Stimulated activated CD4-positive, alpha-beta T cell treated with anti-CD3 and anti-CD28 coated beads, Interleukin-2, amount 100 ng/mL, for 4 hours (primary cell): ENCODE measurements at places on chromosomes 4 and X.

GRCh38 chr4:173293663-173294062, 40.5 kb downstream of the HMGB2 start:
- DNase-seq = no peak

GRCh38 chrX:70554081-70554480, 109.4 kb downstream of the DLG3 start:
- no peak for DNase-seq

DNA sequence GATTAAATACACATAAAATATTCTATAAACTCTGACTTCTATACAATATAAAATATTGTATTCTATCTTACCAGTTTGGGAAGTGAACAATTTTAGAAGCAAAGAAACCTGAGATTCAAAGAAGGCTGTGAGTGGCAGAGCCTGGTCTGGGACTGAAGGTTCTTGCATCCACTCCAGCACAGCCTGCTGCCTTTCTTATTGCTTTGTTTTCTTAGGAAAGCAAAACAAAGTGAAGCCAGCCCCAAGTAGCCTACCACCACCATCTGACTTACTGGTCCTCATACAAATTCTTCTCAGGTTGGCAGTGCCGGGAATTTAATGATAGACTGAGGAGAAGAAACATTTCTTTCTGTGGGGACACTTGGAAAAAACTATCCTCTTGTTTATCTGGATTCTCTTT, 129.7 kb upstream of the SMAD1 start:
- DNase-seq = no peak

- no peak for DNase-seq
Measured at GRCh38 chr4:187504974-187505797, 490.4 kb upstream of the ZFP42 start.

DNA sequence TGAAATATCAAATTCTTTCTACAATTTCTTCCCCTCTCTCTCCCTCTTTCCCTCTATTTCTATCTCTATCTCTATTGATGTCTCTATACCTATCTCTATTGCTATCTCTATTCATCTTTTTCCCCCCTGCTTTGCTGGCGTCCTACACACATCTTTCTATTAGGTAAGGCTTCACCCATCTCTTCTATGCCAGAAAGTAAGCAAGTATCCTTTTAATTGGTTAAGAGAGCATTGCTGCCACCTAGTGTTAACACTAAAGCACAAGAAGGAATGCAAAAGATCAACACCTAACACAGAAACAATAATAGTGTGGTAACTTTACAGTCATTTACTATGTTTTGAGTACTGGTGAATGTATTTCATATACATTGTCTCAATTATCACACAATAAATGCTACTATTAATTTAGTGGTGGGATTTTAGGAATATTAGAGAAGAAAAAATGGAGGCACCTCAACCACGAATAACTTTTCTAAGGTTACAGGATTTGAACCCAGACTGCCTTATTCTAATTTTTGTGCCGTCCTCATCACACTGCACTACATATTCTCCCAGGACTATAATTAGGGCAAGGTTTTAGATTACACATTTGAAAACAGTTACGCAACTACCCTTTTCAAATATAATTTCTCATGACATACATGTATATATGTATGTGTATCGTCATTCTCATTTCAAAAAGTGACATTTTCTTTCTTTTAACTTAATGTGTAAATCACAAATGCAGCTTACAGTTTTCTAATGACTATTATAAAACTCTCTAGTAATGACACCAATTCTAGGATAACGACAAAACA, 3.7 kb upstream of the C4orf36 start:
- no peak for DNase-seq

- no peak for DNase-seq
Measured at GRCh38 chr4:43238585-43238984, 346.1 kb downstream of the GRXCR1 start.

GRCh38 chr4:137703195-137703594, 170.9 kb upstream of the PCDH18 start:
- DNase-seq = no peak

GRCh38 chrX:2690856-2691542, at the start of gene CD99:
CD99 (plus strand) TSS chrX:2691295; CDS start chrX:2691361, 66 bp downstream.
- DNase-seq = peak; percentile 91

GRCh38 chr4:118036336-118036735, 2.0 kb downstream of the NDST3 start:
- no peak for DNase-seq

DNA sequence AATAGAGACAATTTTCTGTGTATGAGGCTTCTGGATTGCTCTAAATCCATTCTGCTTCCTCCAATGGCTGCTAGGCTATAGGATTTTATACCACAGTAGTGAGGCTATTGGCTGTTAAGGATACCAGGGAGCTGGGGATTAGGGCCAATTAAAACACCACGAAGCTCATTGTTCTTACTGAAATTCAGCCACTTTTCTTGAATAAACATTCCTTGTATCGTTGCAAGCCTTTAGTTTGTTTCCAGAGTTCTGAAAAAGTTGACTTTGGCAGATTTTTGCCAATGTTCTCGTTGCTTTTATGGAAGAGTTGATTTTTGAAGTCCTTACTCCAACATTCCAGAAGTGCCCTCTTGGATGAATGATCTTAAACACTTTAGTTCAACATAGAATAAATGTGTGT, 238.4 kb upstream of the TEX13A start:
- DNase-seq = no peak

DNA sequence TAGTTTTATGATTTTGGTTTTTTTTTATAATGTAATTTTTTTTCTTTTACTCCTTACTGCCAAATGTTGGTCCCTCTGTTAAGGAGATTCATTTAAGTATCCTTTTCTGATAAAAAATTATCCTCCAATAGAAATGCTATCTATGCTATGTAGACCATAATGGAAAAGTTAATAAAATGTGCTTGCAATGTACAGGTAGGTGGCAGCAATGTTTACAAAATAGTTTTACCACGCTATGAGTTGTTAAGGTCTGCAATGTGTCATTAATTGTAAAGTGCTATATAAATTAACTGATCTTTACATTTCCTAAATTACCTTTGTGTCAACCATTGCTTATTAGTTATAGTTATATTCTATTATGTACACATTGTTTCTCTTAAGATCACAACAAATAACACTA, 3.8 kb upstream of the CENPC start:
- DNase-seq = no peak

DNA sequence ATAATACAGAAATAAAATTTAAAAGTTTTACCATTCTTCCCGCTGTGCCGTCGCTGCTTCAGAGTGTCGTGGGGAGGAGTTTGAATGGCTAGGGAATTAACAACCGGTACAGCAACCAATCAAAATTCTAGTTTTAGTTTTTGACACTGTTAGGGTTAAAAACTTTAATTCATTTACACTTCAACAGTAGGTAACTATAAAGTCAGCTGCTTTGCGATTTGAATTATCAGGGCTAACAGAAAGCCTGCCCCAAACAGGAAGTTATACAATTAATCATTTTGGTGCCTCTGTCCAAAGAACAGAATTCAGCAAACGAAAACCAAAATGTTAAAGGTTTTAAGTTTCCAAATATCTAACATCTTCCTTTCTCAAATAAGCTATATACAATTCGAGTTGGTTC, 2.3 kb downstream of the HNRNPD start:
- no peak for DNase-seq

DNA sequence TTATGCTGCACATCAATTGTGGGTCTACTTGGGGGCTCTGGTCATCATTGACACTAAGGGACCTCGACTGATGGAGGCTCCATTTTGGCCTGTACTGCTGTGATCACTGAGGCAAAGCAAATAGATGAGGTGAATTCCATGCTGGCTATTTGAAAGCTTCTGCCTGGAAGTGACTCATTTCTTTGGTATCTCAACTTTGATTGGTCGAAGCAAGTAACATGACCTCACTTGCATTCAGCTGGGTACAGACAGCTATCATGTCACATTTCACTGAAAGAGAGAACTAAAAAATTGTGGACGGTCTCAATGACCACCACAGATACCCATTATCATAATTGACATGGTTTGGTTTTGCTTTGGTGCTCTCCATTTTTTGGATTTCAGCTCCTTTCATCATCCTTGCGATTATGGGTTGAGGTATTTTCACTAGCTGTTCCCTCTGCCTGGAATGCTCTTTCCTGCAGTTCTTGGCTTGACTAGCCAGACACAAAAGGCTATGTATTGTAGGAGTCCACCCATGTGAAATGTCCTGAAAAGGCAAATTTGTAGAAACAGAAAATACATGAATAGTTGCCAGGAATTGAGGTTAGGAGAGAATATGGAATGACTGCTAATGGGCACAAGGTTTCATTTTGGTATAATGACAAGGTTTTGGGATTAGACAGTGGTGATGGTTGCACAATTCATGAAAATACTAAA, 369.2 kb upstream of the LCORL start:
- DNase-seq = no peak

DNA sequence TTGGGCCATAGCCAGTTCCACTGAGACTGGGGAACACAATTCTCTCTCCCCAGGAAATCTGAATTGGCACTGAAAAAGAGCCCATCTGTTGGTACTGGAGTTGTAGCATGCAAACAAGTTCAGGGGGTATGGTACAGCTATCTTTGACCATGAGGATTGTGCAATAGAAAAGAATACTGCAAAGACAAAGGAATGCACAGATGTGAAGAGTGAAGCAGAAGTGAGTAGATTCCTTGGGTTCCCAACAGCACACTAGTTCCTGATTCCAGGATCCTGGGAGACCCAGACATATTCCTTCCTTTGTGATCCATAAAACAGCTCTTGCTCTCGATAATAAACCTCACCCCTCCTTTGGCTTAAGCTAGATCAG, 43.3 kb upstream of the CTAG2 start:
- no peak for DNase-seq

DNA sequence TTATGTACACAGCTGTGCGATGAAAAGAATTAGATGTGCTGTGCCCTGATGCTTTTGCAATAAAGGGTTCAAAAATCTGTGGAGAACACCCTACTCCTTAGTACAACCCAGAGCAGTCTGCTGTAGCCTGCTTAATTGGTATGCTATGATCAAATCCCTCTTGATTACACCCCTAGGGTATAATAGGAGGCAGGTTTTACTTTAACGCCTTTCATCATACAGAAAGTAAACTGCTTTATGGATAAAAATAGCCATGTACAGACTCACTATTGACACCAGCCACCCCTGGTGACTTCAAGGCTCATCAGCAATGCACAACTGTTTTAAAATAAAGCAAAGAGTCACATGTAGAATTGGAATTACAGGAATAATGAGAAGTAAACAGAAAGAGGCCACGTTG, 315.3 kb downstream of the DMD start:
- no peak for DNase-seq

GRCh38 chr4:2878346-2878745, 34.7 kb downstream of the ADD1 start:
- no peak for DNase-seq

GRCh38 chr4:89752932-89753598, 83.9 kb downstream of the SNCA start:
- DNase-seq = no peak
